Activated B cell treated with CpG ODN at 0.5 μM for 24 hours (primary cell): ENCODE measurements at places on chromosomes 3 and 15. TPM values are rescaled to one million over a fixed set of nuclear protein-coding genes. Genes with fewer than 3 reads are reported as not detected.

DNA sequence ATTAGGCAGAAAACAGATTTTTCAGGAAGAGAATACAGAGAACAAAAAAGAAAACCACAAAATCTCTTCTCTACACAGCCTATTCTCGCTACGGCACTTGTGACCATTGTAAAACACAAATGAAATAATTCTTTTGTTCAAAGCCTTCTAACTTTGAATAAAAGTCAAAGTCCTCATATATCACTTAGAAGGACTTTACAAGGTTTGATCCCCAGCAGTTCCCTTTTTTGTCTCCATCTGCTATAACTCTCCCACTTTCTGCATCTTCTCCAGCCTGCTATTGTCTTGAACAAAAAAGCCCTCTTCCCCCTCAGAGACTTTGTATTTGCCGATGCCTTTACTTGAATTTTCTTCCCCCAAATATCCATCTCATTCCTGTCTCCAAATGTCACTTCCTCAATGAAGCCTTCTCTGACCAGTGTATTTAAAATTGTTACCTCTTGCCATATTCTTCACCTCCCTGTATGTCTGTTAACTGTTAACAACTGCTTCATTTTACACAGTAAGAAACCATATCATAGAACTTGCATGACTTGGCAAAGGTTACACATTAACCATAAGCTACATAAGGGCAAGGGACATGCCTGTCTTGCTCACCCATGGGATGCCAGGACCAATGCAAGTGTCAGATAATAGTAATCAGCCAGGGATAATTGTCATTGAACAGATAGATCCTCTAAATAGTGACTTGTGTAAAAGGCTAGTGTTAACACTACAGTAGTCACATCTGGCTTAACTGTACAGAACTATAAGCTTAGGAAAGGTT lies 122.4 kb downstream of the CBLB start:
- H3K4me1 ChIP-seq, result peaks cover 43% of the 10 kb centered on the region
- H3K4me3 ChIP-seq, result no peak overlapping the region

The IMPG2 gene
- total RNA-seq, result 0.20 and 0.29 TPM in 2 replicates

DNA sequence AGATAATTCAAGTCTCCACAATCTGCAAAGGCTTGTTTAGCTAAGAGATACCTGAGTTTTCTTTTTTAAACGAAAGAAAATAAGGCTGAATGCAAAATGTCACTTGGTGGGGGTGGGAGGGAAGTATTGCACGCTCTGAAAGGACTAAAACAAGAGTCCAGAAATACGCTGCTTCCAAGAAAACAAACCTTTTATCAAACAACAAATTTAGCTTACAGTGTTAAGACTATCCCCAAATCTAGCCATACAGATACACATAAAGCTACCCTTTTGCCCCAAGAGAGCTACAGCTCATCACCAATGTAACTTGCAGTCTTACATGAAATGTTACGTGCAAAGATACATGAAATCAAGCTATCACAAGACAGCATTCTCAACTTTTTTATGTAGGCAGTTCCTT lies 522.5 kb downstream of the FOXP1 start:
- DNase-seq, result no peak
- H3K4me3 ChIP-seq, result peak overlapping the region; percentile 66

DNA sequence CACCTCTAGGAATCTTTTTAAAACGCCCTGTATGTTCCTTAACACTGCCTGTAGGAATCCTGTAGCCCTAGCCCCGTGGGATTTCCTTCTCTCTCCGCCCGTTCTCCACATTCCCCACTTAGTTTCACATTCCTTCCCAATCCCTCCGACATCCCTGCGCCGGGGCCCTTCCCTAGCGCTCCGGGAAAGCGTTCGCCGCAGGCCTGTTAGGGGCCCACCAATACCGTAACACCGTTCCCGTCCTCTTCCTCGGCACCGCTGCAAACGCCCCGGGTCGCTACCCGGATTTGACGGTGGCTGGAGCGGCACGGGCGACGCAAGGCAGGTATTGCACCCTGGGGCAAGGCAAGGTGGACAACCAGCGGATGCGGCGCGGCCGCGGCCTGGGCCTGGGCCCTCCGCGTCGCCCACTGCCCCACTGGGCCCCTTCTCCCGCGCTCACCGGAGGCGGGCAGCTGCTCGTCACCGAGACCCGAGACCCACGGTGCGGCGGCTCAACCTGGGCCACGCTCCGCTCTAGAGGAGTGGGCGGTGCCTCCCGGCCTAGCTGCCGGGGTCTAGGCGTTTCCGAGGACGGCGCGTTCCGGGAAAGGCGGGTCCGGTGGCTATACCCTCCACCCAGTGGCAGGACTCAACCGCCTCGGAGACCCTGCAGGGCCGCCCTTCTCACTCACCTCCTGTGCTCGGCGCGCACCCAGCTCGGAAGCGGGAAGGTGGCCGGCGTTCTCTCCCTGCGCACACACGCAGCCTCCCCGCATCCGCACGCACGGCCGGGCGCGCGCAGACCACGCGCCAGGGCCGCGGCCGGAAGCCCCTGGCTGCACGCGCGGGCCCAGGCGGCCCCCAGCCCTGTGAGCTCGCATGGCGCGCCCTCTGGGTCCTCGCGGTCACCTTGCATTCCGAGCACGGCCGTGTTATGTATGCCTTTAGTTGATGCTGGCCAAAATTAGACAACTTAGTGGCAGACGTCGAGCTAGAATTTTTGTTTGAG lies at the start of gene B3GALNT1:
Gene B3GALNT1, minus strand, starts transcription at position 789 of the 991 bp plus-strand sequence. CDS start 18,595 bp downstream, outside the sequence.
- H3K4me1 ChIP-seq, result peaks cover 12% of the 10 kb centered on the region
- no peak within 1 kb of the TSS for H3K27ac ChIP-seq
- H3K36me3 ChIP-seq, result no peaks in the 10 kb centered on the region

GRCh38 chr3:186172353-186172752 lies 63.5 kb upstream of the ETV5 start:
- no peaks in the 10 kb centered on the region for H3K36me3 ChIP-seq
- DNase-seq, result no peak
- no peaks in the 10 kb centered on the region for H3K27me3 ChIP-seq
- no peak overlapping the region for H3K4me3 ChIP-seq
- no peaks in the 10 kb centered on the region for H3K4me1 ChIP-seq
